MM.1S (cell line): ENCODE measurements at places on chromosomes 5 and 9.

DNA sequence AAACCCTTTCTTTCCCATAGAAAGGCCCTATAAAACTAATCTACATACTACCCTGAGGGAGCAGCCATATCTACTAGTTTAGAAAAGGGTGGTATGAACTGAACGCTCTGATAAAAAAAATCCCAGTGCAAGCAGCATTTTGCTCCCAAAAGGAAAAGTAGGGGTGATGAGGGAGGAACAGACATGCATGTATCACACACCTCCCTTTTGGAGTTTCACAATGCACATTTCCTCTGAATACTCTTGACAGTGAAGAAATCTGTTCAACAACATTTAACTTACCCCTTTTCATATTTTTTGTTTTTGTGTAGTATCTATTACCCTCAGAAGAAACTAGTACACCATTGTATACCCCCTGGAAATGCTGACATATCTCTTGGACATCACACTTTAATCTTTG, 411.4 kb downstream of the MAT2B start:
- no peak for DNase-seq

DNA sequence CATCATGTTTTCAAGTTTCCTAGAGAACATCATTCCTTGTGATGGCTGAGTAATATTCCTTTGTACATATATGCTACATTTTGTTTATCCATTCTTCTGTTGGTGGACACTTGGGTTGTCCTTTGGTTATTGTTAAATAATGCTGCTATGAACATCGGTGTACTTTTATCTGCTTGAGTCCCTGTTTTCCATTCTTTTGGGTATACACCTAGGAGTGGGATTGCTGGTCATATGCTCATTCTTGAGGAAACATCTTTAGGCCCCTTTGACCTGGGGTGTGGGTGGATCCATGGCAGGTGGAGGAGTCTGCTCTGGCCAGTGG, 25.3 kb downstream of the GALNT12 start:
- DNase-seq = no peak

DNA sequence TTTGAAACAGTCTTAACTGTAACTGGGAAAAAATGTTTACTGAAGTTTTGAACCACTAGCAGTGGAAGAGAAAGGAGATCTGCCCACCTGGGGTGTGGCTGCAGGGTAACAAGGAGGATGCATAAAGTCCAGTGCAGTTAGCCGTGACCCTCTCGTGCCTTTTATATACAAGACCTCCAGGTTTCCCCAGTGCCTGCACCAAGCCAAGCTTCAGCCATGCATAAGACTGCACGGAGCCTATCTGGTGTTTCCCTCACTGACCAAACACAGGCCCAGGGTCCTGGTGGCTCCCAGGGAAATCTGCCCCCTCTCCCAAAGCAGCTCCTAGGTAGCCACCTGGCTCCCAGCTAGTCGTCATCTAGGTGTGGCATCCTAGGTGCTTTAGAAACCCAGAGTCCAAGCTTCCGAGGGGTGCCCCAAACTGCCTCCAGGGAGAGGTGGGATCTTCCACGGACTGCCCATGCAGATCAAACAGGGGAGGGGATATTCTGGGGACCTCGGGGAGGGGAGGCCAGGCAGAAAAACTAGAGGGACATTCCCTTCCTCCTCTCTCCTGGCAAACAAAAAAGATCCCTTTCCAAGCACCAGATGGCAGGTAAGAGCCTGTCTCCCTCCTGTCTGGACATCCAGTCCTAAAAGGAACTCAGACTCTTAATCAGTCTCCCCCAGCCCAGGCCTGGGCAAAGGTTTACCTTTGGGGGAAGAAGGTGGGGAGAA, 2.7 kb downstream of the SHB start:
- no peak for DNase-seq

- DNase-seq = no peak
Measured at GRCh38 chr5:173845321-173845720, 42.8 kb upstream of the CPEB4 start.

GRCh38 chr5:5423586-5423985, 1.1 kb downstream of the ICE1 start:
- no peak for DNase-seq

DNA sequence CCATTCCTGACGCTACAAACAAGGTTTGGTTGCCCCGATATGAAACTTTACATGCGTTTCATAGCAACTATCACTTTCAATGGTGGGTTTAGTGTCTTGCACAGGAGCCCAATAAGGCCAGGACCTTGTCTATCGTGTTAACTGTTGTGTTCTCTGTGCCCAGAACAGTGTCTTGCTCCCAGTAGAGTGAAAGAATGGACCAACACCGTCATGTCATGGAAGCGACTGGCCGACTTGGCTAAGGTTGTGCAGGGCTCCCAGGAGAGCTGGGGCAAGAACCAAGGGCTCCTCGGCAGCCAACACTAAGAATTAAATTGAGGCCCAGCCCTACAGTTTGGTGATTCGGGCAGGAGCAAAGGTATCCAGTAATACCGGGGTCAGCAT, 498 bp upstream of the ARHGEF37 start:
- DNase-seq = peak; percentile 58

DNA sequence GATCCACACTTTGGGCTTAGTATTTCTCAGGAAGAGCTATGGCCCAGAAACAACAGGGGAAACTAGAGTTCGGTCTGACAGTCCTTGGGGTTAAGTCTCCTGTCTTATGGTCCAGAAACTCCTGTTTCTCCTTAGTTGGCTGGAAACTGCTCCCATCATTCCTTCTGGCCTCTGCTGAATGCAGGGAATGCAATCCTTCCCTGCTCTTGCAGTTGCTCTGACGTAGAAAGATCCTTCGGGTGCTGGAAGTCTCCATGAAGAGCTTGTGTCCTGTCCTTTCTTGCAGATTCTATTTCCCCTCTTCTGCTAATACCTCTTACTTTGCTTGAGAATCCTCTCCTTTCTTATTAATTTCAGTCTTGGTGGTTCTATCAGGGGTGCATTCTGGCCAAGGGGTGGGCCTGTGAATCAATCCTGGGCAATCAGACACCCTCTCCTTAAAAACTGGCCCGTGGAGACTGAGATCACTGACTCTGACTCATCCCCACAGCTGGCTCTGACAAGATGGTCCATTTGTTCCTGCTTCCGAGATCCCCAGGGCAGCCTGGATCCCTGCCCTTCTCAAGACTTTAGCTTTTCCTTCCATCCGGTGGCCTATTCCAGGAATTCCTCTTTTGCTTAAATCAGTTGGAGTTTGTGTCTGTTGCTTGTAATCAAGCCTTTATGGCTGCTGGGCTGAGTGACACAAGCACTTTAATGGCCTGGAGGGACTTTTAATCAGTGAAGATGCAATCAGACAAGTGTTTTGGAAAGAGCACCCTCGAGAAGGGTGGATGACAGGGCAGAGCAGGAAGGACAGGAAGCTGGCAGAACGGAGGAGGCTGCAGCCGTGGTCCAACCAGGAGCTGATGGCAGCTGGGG, 23.7 kb downstream of the PTGS1 start:
- DNase-seq = no peak

- DNase-seq = peak; percentile 55
Measured at GRCh38 chr5:57338068-57338867, 144.3 kb downstream of the ACTBL2 start.

GRCh38 chr5:180590543-180591310, 572 bp downstream of the SCGB3A1 start:
- no peak for DNase-seq

DNA sequence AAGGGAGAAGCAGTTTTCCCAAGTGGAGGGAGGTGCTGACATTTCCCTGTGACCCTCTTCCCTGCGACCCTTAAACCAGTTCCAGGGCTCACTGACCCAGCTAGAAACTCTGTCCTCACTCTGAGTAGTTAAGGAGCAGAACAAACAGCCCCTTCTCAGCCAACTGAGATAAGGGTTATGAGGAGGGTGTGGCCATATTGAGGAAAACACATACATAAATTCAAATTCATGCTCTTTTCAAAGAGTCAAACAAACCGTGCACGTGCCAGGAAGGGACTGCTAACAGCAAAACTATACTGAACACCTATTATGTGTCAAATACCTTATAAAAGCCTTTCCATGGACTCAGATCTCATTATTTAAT, 4.9 kb upstream of the AKNA start:
- DNase-seq = no peak

GRCh38 chr5:39543335-39543734, 118.6 kb upstream of the DAB2 start:
- DNase-seq = no peak

- no peak for DNase-seq
Measured at GRCh38 chr9:30349526-30350513, 2034.6 kb upstream of the ACO1 start.

DNA sequence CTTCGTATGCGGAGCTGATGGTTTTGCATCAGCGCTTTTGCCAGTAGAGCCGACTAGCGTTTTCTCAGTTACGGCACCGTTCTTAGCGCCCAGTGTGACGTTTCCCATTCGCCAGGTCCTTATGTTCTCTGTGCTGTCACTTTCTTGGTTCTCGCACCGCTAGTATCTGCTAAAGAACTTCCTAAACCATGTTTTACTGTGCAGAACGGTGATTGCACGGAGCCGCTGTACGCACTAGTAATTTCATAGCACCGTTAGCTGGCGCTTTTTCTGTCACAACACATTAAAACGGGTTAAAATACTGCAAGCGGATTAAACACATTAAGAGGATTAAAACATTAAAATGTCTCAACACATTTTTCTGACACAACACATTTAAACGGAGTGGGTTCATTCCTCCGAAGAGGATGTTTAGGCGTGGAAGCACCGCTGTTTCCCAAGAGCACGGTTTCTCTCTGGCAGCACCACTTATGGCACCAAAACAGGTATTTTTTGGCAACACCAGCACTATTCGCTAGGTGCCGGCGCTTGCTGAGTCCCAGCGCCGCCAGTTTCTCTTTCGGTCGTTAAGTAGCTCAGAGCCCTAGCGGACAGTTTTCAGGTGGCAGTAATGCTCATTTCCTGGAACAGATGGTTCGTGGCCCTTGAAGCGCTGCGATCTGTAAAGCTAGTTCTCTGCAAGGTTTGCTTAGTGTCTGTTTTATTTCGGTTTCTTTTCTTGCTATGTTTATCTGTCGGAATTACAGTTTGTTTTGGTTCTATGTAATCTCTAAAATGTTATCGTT, 20.3 kb downstream of the ANXA2R start:
- peak; percentile 98 for DNase-seq

DNA sequence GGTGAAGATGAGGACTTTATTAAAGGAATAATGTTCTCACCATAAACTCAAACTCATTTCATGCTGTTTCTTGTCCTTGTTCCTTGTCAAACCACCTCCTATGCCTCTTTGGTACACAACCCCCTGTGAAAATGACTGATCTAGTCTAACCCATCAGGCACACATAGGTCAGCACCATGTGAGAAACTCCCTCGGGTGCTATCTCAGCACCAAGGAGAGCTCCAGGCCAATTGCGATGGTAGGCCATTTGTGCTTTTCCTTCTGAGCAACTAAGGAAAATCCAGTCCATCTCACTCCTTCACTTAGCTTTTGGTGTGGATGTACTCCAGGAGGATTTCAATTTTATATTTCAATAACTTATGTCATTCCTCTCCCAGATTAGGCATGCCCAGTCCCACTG, 199.8 kb downstream of the ZNF608 start:
- no peak for DNase-seq

GRCh38 chr5:110917161-110917875, 154.2 kb upstream of the TSLP start:
- no peak for DNase-seq

DNA sequence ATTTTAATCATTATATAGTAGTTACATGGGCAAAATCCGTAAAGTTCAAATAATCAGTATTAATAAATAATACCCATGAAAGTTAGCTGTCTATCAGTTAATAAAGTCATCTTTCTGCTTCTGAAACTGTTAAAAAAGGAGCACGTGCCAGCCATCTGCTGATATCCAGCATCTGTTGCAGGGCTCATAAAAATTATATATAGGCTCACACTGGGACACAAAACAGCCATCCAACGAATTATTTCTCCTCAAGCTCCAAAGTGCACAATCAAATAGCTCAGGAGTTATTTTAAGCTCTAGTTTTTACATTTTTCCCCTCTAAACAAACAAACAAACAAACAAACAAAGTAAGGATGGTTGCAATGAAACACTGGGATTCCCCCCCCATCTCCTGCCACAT, 48.3 kb downstream of the MRPS27 start:
- DNase-seq = no peak

DNA sequence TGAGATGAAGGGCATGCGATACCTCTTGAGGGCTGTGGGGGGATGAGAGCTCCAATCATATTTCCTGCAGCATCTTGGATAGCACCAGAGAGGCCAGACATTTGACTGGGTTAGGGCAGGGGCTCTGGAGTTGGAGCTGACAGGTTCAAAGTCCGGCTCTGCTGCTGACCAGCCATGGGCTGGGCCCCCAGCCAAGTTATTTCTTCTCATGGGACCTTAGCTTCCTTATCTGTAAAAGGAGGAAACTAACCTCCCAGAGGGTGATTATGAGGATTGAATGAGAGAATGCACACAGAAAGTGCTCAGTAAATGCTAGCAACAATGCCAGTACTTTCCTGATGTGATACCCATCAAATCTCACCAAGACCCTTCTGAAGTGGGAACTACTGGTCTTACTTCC, 65.2 kb upstream of the SLC25A51 start:
- DNase-seq = no peak

- no peak for DNase-seq
Measured at GRCh38 chr9:92962303-92962649, 15.0 kb downstream of the FGD3 start.

DNA sequence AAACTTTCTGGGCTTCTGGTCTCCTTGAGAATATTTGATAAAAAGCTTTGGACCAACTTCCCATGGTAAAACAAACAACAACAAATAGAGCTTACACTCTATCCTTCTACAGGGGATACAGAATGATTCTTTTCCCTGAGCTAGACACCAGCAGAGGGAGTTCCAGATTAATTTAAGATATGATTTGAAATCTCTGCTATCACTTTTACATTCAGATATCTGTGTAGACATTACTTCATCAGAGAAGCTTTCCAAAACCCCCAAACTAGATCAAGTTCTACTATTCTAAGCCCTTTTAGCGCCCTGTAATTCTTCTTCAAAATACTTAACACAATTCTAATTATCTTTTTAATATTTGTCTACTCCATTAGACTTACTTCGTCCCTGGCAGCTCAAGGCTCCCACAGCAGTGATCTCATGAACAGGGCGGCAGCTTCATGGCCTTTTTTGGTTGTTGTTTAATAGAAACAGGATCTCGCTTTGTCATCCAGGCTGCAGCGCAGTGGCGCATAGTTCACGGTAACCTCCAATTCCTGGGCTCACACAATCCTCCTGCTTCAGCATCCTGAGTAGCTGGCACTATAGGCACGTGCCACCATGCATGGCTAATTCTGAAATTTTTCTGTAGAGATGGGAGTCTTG, 955 bp upstream of the GALNT12 start:
- no peak for DNase-seq
